ENCODE measurements at places on chromosomes 1 and 21.
A peak's percentile ranks its signal among the peaks of the same experiment; 100 is the strongest.

GRCh38 chr21:44271558-44272283 is 10.0 kb upstream of the DNMT3L start:
- DNase-seq = no peak

DNA sequence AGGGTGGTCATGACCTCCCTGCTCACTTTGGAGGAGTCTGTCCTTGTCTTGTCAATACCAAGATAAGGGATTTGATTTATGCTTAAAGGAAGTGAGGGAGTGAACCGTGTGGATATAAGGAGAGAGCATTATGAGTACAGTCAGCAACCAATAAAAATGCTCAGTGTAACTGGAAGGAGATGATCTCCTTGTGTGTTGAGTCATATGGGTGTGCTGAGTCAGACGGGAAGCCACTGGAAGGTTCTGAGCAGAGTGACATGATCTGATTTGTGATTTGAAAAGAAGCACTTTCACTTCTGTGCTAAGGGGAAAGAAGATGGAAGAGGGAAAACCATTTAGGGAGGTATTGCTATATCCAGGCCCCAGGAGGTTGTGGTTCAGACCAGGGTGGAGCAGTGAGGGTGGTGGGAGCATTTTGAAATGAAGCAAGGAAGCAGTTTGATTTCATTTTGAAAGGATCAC is 2.5 kb upstream of the BCL10 start:
- peak; percentile 75 for DNase-seq

DNA sequence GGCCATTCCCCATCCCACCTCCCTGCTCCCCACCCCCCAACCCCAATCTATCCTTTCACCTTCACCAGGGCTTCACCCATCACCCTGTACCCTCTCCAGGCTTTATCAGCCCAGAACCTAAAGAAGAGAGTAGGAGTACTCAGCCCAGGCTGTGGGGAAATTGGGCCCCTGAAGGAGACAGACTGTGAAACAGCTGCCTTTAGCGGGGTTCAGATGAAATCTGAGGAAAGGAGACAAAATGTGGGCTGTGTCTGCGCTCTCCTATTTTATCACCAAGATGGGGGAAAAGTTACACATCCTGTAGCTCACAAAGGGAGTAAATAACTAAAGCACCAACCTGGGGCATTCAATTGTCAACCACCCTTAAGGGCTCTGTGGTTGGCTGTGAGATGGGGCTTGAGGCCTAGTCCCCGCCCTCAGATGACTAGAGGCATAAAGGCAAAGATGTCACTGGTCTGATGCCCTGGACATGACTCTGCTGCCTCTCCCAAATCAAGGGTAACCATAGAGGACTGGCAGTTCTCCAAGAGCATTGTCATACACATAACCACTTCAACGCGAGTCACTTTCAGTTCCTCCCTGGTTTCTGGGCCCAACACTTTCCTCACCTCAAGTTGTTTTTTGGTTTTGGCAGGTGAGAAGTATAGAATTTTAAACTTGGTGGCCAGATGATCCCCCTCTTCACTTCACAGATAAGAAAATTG is 30.0 kb downstream of the SLC27A3 start:
- no peak for DNase-seq

DNA sequence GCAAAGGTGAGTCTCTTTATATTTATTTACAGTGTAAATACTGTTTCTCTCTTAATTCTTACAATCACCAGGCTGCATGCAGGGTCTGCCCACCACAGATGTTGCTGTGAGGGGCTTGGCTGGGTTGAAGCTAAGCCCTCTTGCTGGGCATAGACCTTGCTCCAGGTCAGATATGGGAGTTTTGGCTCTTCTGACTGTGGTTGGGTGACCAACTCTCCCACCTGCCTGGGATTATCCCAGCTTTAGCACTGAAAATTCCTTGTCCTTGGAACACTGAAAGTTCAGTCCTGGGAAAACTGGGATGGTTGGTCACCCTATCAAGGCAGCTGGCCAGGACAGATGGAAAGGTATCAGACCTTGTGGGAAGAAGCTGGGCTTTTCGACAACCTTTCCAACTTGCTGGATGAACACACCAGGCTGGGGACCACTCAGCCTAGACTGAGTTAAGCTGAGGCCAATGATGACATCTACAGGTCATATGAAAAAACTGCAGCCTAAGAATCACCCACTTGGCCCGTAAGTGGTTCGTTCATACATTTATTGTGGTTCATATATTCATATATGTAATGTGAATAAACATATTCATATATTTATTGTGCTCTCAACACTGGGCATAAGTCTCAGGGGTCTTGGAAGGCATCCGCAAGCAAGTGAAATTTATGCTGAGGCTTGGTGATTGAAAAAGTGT is 26.6 kb upstream of the HPDL start:
- DNase-seq = peak; percentile 70

GRCh38 chr1:211182746-211183145 is 48.8 kb upstream of the KCNH1 start:
- no peak for DNase-seq

GRCh38 chr1:53336146-53336545 is 8.3 kb upstream of the LRP8 start:
- DNase-seq = no peak

GRCh38 chr1:113676524-113676923 is 82.8 kb downstream of the PHTF1 start:
- DNase-seq = no peak

DNA sequence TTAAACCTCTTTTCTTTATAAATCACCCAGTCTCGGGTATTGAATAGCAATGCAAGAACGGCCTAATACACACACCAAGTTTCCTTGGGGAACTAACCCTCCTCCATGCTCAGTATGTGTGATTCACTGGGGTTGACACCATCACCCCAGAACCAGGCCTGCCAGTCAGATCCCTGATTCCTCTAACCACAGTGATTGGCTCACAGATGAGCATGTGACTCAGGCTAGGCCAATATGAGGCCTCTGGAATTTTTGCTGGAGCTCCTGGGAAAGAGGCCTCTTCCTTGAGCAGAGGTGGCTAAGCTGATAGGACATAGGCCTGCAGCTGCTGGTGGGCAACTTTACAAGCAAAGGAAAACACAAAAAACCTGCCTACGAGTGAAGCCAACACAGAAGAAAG is 74.7 kb upstream of the ZBTB40 start:
- DNase-seq = no peak

GRCh38 chr1:25134801-25135461 is 97.4 kb downstream of the SYF2 start:
- no peak for DNase-seq

- DNase-seq = no peak
Measured at GRCh38 chr1:175713381-175713780, 30.0 kb downstream of the TNR start.

- DNase-seq = no peak
Measured at GRCh38 chr1:245500546-245500945, 345.8 kb downstream of the KIF26B start.

DNA sequence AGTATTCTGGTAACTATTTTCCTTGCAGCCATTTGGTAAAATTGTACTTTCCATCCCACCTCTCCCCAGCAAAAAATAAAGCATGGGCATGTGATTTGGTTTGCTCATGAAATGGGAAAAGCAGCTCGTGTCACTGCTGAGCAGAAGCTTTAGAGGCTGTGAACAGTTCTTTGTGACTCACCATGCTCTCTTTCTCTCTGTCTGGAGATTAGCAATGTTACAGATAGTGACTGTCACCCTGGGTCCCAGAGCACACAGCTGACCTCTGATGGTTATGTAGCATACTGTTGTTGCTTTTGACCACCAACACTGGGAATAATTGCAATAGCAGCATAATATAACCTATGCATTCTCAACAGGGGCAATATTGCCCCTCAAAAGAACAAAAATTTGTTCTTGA is 70.6 kb downstream of the RGS2 start:
- peak; percentile 55 for DNase-seq

DNA sequence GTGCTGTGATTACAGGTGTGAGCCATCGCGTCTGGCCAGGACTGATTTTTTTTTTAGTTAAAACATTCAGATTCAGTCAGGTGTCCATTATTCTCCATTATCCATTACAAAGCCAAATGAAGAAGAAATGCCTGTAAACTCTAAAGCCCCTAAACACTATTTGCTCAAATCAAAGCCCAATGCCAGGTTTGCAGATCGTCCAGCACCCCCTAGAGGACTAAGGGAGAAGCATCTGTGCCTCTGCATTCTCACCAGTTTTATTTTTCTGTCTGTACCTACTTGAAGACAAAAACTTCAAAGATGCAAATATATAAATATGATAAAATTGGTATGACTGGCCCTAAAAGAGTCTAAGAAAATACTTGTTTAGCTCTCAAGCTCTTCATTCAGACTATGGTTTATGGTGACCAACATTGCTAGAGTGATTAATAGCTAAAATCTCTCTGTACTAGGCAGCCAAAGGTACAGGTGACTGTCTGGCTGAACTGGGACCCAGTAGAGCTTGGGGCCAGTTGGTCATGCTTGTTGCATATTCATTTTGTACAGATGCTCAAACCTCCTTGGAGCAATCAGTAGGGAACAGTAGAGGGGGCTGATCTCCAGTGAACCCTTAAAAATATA is 138.4 kb downstream of the SYT2 start:
- no peak for DNase-seq

DNA sequence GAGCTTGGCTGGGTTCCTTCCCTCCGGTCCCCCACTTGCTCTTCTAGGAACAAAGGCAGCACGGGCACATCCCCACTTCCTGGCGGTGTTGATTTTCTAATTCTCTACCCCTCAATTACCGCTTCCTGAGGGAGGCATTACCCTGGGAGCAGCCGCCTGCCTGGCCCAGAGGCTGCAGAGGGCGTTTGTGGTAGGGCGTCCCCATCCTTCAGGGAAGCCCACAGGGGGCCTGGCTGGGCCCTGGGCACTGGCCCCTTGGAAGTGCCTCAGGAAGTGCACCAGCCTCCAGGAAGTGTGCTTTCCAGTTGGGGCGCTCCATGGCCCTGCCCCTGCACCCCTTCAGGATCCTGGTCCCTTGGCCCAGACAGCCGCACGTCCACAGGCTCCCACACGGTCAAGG is 42.1 kb upstream of the CASZ1 start:
- DNase-seq = no peak

DNA sequence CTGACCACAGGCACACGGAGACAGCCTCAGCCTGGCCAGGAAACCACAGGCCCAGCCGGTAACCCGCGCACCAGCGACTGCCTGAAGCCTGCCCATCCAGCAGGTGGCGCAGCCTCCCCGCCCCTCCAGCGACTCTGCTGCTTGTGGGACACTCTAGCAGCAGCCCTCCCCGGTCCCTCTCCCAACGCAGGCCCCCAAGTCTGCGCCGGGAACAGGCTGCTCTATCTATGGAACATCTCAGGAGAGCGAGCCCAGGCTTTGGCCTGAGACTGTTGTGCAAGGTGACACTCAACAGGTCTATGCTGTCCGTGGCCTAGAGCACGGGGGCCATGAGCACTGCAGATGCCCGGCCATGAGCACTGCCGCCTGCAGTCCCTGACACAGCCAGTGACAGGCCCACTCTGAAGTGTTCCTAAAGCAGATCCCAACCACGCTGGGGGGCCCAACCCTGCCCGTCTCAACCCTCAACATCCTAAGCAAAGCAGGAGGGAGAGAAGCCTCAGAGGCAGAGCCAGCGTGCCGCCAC is 28.4 kb downstream of the WDR4 start:
- peak; percentile 78 for DNase-seq

GRCh38 chr1:91166106-91166712 is 144.4 kb upstream of the ZNF644 start:
- DNase-seq = peak; percentile 78

- no peak for DNase-seq
Measured at GRCh38 chr1:220339581-220339980, 67.3 kb upstream of the RAB3GAP2 start.

DNA sequence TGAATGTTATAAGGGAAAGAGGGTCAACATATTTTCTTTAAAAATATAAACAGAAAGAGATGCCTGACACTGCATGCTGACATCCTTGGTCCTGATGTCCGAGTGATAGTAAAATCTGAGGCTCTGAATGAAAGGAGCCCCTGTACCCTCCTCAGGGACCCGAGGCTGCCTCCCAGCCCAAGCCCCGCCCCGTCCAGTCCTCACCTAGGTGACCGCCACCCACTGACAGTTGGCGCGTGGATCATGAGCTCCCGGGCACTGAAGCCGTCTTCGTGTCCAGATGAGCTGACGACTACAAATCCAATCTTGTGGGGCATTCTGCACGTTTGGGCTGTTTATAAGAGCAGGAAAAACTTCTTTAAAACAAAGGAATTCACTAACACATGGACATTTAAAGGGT is 4.9 kb downstream of the CEP104 start:
- no peak for DNase-seq

- no peak for DNase-seq
Measured at GRCh38 chr1:46455951-46456350, 33.7 kb upstream of the DMBX1 start.

DNA sequence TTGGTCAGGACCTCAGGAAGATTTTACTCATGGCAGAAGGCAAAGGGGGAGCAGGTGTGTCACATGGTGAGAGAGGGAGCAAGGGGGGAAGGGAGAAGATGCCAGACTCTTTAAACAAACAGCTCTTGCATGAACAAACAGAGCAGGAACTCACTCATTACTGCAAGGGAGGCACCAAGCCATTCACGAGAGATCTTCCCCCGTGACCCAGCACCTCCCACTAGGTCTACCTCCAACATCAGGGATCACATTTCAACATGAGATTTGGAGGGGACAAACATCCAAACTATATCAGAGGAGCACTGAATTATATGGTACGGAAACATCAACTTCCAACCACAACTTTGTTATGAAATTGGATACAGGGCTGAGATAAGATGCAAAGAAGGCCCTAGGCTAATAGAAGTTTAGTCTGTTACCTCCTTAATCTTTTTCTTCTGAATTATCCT is 164.9 kb downstream of the ST6GALNAC3 start:
- DNase-seq = peak; percentile 81

DNA sequence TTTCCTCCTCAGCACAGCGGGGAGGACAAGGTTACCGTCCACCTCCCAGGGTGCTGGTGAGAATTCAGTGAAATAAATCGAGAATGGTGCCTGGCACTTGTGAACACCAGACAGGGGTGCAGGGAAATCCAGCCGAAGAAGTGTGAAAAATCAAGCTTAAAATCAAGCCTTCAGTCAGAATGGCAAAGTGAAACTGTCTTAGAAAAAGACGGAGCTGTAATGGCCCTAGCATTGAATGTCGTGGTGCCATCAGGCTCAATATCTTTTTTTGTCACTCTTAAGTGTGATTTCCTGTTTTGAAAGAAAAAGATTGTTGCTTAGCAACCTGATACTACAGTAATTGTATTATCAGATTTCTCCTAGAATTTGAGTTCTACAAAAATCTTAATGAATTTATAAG is 22.1 kb downstream of the EDARADD start:
- DNase-seq = no peak

GRCh38 chr1:70008660-70009059 is 196.7 kb downstream of the LRRC40 start:
- DNase-seq = no peak

GRCh38 chr1:74465193-74465681 is 47.2 kb downstream of the LRRC53 start:
- no peak for DNase-seq

Measured in islet precursor cell (in vitro differentiated cells).